ENCODE measurements at places on chromosomes 7 and 10.
A peak's percentile ranks its signal among the peaks of the same experiment; 100 is the strongest.

- no peak for DNase-seq
These were observed 266.3 kb downstream of the PPP1R3A start for GRCh38 chr7:113652501-113652900.

GRCh38 chr7:5231116-5231515, 41.1 kb downstream of the WIPI2 start:
- DNase-seq = no peak

DNA sequence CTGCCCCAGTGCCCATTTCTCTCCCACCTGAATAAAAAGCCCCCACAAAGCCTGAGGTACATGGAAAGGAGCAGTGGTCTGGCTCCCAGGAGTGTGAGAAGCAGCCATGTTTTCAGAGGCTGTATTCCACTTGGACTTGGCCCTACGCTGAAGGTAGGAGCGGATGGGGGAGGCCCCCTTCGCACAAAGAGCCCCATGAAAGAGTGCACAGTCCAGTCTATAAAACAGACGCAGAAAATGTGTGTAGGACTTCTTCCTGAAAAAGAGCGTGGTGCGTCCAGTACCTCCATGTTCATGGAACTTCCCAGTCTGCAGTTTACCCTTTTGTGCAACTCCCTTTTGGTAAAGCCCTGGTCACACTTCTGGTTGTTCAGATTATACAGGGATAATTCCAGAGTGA, 69.3 kb downstream of the EGFR start:
- no peak for DNase-seq

GRCh38 chr7:159033956-159034355, 110.7 kb downstream of the VIPR2 start:
- no peak for DNase-seq

GRCh38 chr7:137523171-137523570, 179.6 kb upstream of the PTN start:
- DNase-seq = no peak

- no peak for DNase-seq
These were observed 2.1 kb downstream of the ABCA13 start for GRCh38 chr7:48173313-48173712.

DNA sequence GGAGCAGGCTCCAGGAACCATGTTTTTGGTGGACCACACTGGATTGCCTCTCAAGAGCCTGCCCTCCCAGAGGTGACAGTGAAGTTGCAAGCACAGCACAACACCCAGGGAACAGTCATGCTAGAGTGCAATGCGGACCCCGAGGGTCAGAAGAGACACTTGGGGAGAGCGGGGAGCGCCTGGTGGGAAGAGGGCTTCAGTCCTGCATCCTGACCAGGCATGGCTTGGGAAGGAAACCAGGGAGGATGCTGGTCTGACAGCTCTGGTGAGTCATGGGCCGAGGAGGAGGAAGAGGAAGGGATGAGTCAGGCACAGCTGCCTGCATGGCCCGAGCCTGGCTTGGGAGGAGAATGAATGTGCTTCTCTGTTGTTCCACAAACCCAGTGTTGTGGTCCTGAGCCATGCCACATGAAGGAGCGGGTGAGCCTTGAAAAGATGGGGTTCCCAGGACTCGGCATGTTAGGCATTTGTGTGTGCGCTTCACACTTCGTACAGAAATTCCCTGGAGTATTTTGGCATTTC, 29.5 kb upstream of the ANKRD2 start:
- peak; percentile 89 for DNase-seq

DNA sequence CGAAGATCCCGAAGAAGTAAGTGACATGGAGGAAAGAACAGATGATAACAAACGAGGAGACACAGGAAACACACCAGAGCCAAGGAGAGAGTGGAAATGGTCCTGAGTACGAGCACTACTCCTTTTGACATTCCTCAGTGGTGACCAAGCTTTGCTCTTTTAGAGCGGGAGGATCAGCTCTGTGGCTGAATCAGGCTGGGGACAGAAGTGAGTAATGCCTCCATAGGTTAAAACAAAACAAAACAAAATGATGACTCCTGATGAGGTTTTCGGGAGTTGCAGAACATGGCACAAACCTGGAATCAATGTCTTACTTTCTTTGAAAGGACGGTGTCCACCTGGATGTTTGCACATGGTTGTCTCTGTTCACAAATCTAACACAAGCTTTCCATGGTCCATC, 30.3 kb upstream of the TCF7L2 start:
- DNase-seq = no peak

DNA sequence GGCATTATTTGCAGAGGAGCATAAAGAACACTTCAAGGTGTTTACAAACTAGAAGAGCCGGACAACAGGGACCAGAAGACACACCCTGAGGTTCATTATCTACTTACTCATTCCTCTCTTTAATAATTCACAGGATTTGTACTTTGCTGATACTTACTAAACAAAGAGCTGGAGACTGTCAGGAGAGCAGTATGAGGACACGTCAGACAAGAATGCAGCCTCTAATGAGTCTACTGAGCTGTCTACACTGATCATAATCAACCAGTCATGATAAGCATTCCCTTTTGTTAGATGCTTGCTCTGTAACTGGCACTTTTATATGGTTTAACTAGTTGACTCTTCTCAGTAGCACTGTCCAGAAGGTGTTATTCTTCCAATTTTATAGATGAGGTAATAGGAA, 243.3 kb upstream of the CDC14C start:
- DNase-seq = no peak

DNA sequence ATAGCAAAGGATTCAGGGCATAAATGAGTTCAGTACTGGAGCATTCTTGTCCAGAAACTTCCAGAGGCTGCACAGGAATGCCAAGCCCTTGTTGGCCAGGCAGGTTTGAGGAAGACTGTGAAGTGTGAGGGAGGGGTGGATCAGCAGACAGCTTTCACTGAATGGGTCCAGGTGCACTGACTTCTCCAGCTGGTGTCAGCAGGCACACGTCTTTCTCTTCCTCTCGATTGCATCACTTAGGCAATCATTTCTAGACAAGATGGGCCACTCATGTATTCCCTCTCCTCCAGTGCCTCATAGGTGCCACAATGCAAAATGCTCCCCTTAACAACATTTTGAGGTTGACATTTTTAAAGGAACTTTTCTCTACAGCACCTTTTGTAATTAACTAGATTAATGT, 15.6 kb upstream of the PLEKHS1 start:
- no peak for DNase-seq

DNA sequence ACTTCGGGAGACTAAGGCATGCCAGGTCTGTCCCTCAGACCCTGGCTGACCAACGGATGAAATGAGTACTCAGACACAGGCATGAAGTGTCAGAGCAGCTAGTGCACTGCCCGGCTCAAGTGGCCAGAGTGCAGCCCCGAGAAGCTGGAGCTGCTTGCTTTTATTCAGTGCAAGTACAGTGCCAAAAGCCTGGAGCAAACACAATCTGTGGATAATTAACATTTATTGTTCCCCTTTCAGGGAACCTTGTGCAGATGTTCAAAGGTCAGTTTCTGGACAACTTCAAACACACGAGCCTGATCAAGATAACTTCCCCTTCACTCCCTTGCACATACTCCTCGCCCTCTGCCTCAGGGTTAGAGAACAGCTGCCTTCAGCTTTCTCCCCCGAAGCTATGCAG, 7.9 kb upstream of the ATE1 start:
- no peak for DNase-seq

DNA sequence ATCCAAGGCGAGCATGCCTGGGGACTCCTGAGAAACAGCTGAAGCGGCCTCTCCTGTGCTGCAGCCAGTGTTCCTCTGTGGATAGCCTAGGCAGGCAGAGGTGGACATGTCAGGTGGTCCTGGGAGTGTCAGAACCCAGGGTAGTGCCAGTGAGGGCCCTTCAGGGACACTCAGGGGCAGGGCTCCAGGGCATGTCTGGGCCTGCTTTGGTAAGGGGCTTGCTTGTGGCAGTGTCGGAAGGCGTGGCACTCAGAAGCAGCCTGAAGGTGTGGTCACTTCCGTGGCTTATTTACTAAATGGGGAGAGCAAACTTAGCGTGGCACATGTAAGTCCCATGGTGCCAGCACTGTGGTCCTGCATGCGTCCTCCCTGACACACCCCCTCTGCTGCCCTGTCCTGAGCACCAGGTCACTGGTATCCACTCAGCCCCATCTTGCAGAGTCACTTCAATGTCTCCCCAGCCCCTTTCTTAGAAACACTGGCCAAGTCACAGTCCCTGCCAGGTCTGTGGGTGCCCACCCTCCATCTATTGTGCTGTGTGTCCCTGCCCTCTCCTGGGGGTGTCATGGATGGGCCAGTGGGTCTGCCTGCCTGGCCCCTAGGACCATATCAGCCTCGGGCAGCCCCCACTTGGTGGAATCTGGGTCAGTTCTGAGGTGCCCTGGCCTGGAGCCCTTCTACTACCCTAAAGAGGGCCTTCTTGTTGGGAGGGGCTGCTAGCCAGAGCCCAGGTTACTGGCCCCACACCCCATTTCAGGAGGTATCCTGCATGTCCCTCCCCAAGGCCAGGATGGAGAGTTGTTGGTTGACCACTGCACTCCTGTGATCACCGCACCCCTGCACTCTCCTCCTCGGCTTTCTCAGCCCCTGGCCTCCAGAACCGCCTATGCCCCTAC, 6.4 kb downstream of the ZMIZ2 start:
- no peak for DNase-seq

- no peak for DNase-seq
These were observed 43.1 kb downstream of the CARD11 start for GRCh38 chr7:3000566-3000965.

- DNase-seq = no peak
These were observed 606.0 kb downstream of the ARL4A start for GRCh38 chr7:13293264-13294002.

GRCh38 chr7:151131592-151132293, 35.8 kb downstream of the GBX1 start:
- DNase-seq = no peak

- no peak for DNase-seq
These were observed 96.5 kb downstream of the ZFAND4 start for GRCh38 chr10:45575966-45576597.

DNA sequence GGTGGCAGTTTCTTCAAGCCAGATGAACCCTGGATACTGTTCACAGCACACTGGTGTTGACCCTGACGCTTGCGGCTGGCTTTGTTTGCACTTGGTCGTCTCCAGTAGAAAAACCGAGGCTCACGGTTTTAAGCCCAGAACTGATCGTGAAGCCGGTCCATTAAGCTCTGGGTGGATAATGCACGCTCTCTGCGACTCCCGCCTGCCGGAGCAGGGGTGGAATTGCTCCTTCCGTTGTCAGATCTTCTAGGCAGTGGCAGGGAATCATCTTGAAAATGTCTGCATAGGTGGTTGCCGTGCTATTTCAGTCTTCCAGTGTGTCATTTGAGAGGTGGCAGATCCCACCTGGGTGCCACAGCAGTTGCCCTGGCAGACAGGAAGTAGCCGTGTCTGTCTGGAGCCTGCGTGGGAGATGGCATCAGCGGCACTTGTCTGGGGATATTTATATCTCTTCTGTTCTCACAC, 35.9 kb upstream of the AP5Z1 start:
- DNase-seq = no peak

- no peak for DNase-seq
These were observed 4.1 kb downstream of the BAIAP2L1 start for GRCh38 chr7:98396768-98397167.

DNA sequence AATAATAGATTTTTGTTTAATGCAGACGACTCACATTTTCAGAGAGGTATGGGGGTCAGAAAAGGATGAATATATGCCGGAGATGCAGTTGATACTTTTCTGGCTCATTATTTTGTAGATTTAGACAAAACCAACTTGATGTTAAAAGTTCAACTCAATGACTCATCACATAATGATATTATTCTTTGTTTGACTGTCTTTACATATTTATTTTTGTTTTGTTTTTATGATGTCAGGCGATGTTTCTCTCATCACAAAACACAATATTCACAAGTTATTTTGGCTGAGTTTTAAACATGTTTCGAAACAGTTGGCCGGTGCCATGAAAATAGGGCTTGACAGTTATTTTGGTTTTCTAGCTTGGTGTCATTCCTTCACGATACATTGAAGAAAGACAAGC, 1.3 kb downstream of the GJD4 start:
- no peak for DNase-seq

GRCh38 chr10:72087392-72087968, 871 bp downstream of the SPOCK2 start:
- DNase-seq = no peak

DNA sequence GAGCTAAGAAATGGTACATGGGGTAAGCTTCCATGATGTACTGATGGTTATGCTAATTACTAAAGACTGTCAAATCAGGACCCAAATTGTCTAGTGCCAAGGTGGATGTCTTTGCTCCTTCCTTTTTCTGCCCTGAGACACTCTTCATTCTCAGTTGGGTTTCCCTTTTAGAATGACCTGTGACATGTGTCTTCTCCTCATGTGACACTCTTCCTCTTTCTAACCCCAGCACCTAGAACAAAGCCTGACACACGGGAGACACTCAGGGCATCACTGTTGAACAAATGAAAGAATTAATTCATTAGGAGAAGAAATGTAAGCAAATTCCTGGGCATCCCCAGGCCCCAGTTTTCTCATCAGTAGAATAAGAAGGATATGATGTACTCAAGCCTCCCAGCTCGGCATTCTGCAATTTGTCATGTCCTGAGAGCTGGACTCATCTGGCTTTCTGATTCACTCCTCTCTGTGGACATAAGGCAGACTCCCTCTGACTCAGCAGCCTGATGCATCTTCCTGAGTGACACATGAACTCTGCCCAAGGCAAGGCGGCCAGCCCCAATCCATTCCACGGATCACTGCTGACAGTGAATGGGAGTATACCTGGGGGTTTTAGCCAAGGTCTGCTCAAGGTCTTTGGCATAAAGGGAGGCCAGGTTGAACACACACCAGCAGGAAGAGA, 473.8 kb downstream of the KCNMA1 start:
- peak; percentile 92 for DNase-seq
